ENCODE measurements at places on chromosomes 1 and 21.

DNA sequence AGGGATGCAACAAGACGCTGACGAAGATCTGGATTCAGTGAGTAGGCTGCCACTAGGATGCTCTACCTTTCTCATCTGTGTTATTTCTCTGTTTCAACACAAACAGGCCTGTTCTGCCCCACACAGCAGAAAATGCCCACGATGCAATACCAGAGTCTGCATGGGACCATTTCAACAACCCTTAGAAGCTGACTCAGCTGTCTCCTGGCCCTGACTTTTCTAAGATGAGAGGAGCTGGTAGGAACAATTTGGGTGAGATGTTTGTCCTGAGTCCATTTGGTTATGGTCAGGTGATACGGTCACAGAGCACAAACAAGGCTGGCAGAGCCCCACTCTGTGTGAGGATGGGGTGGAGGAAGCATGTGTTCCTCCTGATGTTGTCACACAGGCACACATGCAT is 11.5 kb upstream of the SLC2A1 start:
- DNase-seq = no peak

GRCh38 chr1:19347533-19348172 is 35.5 kb downstream of the SLC66A1 start:
- no peak for DNase-seq

GRCh38 chr1:101187297-101187696 is 49.5 kb upstream of the S1PR1 start:
- no peak for DNase-seq

GRCh38 chr1:99534638-99534930 is 111.3 kb upstream of the PALMD start:
- DNase-seq = no peak

DNA sequence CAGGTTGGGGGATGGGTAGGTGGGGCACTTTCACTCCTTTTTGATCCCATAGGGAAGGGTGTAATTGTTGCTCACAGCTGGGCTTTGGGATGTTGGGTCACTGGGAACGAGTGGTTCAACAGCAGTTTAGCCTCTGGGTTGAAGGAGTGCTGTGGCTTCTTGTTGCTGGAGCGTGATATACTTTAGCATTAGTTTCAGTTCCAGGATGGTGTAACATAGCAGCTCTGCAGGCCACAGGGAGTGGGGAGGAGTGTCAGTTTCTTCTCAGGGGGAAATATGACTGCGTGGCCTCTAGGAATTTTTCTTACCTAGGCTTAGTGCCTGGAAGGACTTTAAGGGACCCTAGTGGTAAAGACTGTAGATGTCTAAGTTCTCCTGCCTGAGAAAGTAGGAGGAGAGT is 1105.3 kb upstream of the TMPRSS15 start:
- no peak for DNase-seq

DNA sequence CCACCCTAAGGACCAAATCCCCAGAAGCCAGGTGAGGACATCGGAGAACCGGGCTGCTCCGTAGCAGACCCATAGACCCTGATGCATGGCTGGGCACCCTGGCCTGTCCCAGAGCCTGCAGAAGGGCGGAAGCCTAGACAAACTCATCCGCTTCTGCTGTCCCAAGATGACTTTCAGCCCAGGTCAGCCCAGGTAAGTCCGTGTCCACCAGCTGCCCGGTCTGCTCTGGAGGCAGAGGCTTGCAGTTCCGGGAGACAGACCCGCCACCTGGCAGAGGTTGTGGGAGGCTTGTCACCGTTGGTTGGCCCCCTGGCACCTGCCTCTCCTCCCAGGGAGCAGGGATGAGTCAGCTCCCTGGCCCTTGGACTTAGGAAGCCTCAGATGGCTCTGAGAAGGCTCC is 22.8 kb upstream of the POFUT2 start:
- DNase-seq = no peak

DNA sequence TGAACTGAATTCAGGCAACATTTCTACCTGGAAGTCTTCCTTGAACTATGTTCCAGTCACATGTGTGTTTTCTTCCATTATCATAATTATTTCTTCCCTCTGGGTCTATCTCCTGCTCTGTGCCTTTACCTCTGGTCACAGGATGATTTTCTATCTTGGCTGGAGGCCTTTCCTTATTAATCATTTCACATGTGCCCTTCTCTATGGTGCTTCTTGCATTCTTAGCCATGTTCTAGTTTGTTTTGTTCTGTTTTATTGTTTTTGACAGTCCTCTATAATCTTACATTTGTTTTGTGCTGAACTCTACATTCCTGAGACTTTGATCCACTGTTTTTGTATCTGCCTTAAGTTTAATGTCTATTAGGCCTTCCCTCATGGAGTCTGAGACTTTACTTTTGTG is 51.0 kb downstream of the SGIP1 start:
- no peak for DNase-seq

GRCh38 chr1:166189126-166189525 is 22.3 kb upstream of the FAM78B start:
- no peak for DNase-seq

DNA sequence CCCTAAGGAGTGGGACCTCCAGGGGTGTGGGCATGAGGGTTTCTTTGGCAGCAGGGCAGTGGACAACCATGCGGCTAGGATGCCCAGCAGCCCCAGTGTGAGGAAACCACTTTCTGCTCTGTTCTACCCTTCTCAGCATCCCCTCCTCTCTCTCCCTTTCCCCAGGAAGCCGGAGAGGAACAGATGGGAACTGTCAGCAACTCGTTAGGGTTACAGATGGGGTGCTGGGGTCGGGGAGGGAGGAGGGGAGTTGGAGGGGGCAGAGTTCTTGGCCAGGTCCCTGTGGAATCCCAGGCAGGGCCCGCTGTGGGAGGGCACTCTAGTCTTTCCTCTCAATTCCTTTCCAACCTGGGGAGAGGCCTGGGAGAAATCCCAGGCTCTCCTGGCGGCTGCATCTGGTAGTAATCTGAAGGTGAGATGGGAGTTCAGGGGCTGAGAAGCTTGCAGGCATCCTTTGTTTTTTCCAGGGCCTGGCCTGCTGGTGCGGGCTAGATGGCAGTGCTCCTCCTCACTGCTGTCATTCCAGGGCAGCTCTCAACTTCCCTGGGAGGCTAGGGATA is 93.9 kb upstream of the CSF3R start:
- DNase-seq = no peak

DNA sequence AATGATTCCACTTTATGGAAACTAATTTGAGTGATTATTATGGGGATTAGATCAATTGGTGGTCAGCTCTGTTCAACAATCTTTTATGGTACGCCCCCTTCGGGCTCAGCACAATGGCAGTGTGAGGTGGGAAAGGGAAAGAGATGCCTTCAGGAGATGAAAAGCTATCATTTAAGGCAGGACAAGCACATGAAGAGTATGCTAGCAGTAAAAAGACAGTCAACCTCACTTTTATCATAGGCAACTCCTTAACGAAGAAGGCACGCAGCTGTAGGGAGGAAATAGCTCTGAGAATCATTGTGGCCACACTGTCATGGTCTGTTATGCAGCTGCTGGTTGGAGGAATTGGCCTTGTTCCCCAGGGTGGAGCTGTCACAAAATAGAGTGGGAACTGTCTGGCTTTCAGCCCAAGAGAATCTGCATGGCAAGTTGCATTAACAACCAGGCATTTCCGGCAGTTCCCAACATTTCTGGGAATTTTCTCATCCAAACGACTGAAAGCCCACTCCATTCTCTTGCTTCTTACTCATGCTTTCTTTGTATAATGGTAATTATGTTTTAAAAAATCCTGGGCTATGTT is 54.4 kb upstream of the BCL10 start:
- DNase-seq = no peak

GRCh38 chr1:225201447-225201846 is 226.4 kb downstream of the LBR start:
- no peak for DNase-seq

DNA sequence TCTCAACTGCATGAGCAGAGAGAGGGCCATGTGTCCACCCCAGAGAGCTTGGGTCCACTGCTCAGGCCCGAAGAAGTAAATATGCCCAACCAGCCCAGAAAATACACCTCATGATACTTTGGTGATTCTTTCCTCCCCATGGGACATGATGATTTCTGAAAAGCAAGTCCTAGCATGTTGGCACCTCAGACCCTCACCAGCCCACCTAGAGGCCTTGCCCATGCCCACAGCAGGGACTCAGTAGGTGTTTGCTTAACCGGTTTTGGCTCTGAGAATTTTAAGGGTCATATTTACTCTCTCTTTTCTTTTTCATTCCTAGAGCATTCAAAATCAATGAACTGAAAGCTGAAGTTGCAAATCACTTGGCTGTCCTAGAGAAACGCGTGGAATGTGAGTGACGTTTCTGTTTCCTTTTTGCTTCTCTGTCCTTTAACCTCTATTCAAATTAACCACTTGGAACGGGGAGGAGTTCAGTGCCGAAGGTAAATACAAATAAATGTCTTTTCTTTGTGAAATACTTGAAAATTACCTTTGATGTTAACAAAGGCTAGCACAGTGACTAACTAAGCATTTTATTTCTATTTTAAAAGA is 79.7 kb downstream of the PDE9A start:
- no peak for DNase-seq
